ENCODE measurements at places on chromosomes 2 and 18.

DNA sequence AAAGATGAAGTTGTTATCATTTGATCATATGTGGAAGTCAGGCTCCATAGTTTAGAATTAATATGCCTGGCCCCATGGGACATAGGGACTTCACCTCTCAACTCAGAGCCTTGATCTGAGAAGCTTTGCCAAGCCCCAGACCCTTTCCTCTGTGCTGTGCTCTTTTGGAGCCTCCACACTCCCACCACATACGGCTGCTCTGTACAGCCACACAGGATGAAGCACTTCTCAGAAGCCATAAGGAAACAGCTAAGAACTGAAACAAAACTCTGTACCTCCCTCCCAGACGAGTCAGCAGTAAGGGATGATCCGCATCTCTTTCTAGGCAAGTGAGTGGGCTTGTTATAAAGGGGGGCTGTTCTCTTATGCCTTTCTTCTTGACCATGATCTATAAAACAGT is 66.5 kb downstream of the CAB39 start:
- no peak for DNase-seq

- no peak for DNase-seq
These were observed 138.6 kb downstream of the LOXHD1 start for GRCh38 chr18:46518438-46518837.

GRCh38 chr2:218026244-218026643 is 23.4 kb upstream of the TNS1 start:
- DNase-seq = no peak

GRCh38 chr2:81436256-81436655 is 1131.7 kb upstream of the LRRTM1 start:
- DNase-seq = no peak

DNA sequence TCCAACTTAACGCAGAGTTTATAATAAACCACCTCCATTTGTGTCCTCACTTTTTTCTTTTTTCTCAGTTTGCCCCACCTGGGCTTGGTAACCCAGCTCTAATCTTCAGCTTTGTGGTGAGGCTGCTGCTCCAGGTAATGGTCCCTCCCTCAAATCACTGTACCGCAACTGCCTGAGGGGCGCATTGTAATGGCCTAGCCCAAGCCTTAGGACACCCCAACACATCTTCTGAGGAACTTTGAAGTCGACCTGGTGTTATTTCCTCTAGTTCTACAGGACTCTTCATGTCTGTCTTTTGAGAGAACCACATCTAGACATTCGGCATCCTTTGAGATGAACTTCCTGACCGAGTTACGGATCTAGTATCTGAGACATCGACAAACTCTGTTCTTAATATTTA is 99.7 kb downstream of the PLEKHM3 start:
- no peak for DNase-seq

GRCh38 chr2:233443511-233444183 is 89.4 kb downstream of the DGKD start:
- DNase-seq = peak; percentile 83

DNA sequence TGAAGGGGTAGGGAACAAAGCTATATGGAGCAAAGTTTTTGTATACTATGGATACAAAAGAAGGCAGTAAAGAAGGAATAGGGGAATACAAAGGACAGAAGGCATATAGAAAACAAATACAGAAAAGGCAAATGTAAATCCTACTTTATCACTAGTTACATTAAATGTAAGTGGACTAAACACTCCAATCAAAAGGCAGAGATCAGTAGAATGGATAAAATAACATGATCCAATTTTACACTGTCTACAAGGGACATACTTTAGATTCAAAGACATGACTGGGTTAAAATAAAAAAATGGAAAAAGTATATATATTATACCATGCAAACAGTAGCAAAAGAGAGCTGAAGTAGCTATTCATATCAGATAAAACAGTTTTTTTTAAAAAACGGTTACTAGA is 215.0 kb downstream of the PDE11A start:
- DNase-seq = no peak

- DNase-seq = no peak
These were observed 191.5 kb upstream of the NETO1 start for GRCh38 chr18:73059280-73059679.

GRCh38 chr2:164593541-164593940 is 27.7 kb downstream of the GRB14 start:
- DNase-seq = no peak

- peak; percentile 87 for DNase-seq
These were observed 36.3 kb upstream of the ITM2C start for GRCh38 chr2:230828272-230828961.

- no peak for DNase-seq
These were observed 36.6 kb downstream of the LONRF2 start for GRCh38 chr2:100285691-100286090.

GRCh38 chr18:54031243-54031642 is 193.2 kb downstream of the MBD2 start:
- no peak for DNase-seq

- no peak for DNase-seq
These were observed 60.8 kb upstream of the STAM2 start for GRCh38 chr2:152236191-152236925.

GRCh38 chr2:219045937-219046550 is 4.7 kb upstream of the CFAP65 start:
- peak; percentile 62 for DNase-seq

DNA sequence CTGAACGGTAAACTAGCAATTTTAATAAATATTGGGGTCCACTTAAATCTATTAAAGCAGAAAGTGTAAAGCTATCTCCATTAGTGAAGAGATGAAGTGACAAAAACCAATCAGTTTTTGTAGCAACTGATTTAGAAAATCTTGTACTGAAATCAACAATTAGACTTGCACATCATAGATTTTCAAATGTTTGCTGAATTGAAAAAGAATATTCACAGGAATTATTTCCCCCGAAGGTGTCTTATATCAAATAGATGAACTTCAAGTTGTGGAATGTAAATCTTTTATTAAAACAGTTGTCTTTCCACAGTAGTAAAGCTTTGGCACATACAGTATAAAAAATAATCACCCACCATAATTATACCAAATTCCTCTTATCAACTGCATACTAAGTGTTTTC is 48.7 kb downstream of the ATIC start:
- no peak for DNase-seq
